ENCODE measurements at places on chromosomes 2 and 18. TPM values are rescaled to one million over a fixed set of nuclear protein-coding genes. Genes with fewer than 3 reads are reported as not detected.

GRCh38 chr2:120005834-120006521, 6.9 kb upstream of the EPB41L5 start:
- no peak overlapping the region for H3K4me3 ChIP-seq
- no peak overlapping the region for H3K27ac ChIP-seq
- no peaks in the 10 kb centered on the region for H3K27me3 ChIP-seq

DSC1 gene
- total RNA-seq = not detected

- DNase-seq = no peak
- peaks cover 4% of the 10 kb centered on the region for H3K36me3 ChIP-seq
- no peaks in the 10 kb centered on the region for H3K27me3 ChIP-seq
These were observed 11.3 kb downstream of the TMEM247 start for GRCh38 chr2:46490521-46491141.

DNA sequence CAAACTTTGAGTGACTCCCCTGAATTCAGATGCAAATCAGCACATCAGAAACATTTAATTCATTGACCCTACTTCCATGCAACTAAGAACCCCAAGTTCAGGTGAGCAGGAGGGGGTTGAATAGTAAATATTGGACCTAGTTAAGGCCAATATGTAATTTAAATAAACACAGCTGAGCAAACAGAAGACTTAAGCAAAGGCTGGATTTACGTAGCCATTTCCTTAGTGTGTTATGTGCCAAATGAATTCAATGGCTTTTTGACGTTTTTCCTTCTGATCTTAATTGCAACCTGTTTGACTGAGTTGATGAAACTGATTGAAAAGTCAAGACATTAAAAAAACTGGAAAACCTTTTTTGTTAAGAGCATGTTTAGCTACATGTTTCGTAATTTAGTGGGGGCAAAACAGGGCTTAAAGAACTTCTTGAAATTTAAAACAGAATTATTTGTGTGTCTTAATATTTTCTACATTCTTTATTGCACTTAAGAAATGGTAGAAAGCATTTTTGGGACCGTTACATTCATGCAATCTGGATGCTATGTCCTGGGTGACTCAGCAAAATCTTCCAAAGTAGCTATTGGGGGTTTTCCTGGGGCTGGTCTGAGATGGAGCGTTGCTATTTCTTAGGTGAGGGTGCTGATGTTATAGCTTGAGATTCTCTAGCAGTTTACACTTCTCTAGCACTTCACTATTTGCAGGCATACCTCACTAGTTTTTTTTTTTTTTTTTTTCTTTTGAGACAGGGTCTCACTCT, 25.5 kb upstream of the KCNE4 start:
- no peak for DNase-seq
- no peak overlapping the region for H3K4me3 ChIP-seq
- H3K4me1 ChIP-seq = peaks cover 22% of the 10 kb centered on the region
- H3K27me3 ChIP-seq = no peaks in the 10 kb centered on the region
- H3K27ac ChIP-seq = peak overlapping the region; percentile 71
- peaks cover under 1% of the 10 kb centered on the region for H3K36me3 ChIP-seq

GRCh38 chr2:149331023-149331400, 625 bp downstream of the LYPD6 start:
- peaks cover 2% of the 10 kb centered on the region for H3K27me3 ChIP-seq
- H3K36me3 ChIP-seq = peaks cover 15% of the 10 kb centered on the region
- peaks cover 50% of the 10 kb centered on the region for H3K4me1 ChIP-seq

DNA sequence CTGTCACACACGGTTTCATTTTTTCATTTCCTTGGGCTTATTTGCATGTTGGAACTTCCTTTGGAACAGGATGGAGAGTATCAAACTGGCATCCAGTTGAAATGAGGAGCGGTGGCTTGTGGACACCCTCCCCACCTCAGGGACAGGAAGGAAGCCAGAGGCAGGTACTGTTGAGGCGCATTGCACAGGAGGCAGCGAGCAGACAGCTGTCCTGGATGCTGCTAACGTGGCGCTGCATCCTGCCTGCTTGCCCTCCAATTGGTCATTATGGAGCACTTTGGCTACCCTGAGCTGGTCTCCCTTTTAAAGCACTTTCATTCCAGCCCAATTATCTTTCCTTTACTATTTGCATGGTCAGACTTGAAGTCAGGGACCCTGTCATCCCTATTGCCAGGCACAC, 80.7 kb upstream of the ITGA4 start:
- peaks cover 2% of the 10 kb centered on the region for H3K27me3 ChIP-seq
- no peak for DNase-seq
- H3K4me1 ChIP-seq = peaks cover 30% of the 10 kb centered on the region
- H3K4me3 ChIP-seq = no peak overlapping the region

BMP10 gene
- not detected for total RNA-seq
